RKO (cell line): ENCODE measurements at places on chromosomes 7 and 10.
A peak's percentile ranks its signal among the peaks of the same experiment; 100 is the strongest.

GRCh38 chr7:28955356-28955717 lies 2.8 kb downstream of the TRIL start:
- no peak for DNase-seq

GRCh38 chr7:33024189-33024757 lies 38.3 kb downstream of the NT5C3A start:
- no peak for DNase-seq

- DNase-seq: no peak
These were observed 326.6 kb upstream of the POM121L12 start for GRCh38 chr7:52708846-52709245.

DNA sequence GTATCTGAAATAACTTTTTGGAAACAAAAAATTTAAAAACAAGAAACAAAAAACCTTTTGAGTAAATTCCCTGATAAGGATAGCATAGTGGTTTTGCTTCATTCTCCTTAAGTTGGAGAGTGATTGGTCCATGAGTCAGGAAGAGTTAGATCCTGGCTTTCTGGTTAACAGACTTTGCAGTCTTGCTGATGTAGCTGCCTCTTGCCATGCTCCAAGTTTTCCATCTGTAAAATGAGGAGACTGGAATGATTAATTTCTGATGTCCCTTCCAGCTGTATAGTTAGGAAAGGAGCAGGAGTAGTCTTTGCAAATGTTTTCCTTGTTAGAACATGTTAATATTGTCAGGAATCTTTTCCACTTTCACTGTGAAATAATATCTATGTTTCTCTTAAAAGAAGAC lies 266.6 kb downstream of the DNAJB9 start:
- DNase-seq: peak; percentile 13

GRCh38 chr7:77269360-77270093 lies 69.9 kb upstream of the FGL2 start:
- no peak for DNase-seq

DNA sequence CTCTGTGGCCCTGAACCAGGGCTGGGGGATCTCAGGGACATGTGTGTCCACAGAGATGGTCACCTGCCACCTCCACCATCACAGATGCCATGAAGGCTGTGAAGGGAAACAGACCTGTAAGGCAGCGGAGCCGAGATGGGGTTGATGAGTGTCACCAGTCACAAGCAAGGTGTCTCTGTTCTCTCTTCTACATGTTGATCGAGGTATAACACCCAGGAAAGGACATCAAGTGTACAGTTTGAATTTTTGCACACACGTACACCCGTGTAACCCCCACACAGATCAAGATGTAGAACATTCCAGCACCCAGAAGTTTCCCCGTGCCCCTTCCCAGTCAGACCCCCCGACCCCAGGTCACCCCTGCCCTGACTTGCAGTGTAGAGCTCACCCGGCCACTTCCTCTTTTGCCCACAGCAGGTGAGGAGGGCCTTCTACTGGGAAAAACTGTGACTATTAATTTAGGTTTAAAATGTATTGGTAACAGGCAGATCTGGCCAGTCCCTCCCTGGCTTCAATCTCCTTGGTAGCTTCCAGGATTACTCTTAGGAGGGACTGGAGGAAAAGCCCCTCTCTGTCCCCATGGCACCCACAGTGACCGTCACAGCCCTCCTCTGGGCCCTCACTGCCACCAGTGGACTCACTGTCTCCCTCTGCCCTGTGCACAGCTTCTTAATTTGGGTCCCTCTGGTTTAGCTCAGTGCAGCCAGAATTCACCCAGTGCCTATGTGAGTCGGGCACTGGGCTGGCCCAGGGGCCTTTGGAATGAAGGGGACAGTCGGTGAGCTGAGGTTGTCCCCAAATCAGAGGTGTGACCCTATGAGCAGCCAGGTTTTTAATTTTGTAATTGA lies 108.2 kb downstream of the LHPP start:
- DNase-seq: no peak

DNA sequence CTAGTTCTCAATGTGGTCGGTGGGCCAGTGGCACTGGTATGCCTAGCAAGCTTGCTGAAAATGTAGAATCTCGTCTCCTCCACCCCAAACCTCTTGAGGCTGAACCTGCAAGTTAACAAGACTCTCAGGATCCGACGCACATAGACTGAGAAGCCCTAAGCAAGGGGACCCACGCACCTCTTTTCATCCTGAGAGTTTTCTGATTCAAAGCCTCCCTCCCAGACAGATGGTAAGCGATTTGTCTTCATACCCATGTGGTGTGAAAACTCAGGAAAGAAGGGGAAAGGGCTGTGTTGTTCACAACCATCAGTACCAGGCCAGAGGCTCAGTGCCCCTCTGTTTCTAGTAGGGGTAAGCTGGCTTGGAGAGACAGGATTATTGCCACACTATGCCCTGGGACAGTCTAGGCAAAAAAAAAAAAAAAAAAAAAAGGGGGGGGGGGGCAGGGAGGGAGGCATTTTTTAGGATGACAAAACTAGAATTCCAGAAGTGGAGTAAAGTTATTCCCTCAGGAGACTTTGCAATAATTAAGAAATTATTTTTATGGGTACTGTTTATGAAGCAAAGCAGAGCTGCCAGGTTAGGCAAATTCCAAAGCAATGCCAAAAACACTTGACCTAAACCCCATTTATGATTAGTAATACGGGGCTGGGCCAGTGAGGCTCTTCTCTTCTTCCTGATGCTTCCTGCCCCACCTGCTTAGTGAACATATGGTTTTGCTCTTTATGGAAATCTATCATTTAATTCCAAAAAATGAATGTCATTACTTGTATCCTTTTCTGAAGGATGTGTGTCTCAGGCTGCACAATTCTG lies 117.6 kb upstream of the PDLIM1 start:
- DNase-seq: no peak

GRCh38 chr7:25684360-25684759 lies 456.1 kb upstream of the NPVF start:
- DNase-seq: no peak

GRCh38 chr10:21720090-21720489 lies 186.1 kb downstream of the MLLT10 start:
- no peak for DNase-seq

DNA sequence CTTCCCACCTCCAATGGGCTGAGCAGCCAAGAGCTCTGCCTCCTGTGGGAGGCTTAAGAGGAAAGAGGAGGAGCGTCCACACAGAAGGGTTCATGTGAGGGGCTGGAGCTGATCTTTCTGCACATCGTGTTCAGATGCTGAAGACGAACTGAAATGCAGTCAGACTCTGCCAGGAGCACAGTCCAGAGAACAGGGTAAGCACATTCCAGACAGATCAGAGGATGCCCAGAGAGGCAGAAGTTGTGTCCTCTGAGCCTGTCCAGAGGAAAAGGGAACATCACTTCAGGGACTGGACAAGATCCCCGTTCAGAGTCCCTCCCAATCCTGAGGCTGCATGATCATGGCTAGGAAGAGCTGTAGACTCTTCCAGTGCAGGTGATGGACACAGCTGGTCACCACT lies 72.9 kb downstream of the ITIH5 start:
- no peak for DNase-seq

- no peak for DNase-seq
These were observed 61.7 kb upstream of the UBE3C start for GRCh38 chr7:157077021-157077420.

- no peak for DNase-seq
These were observed 54.1 kb upstream of the UNC5B start for GRCh38 chr10:71158251-71158650.

DNA sequence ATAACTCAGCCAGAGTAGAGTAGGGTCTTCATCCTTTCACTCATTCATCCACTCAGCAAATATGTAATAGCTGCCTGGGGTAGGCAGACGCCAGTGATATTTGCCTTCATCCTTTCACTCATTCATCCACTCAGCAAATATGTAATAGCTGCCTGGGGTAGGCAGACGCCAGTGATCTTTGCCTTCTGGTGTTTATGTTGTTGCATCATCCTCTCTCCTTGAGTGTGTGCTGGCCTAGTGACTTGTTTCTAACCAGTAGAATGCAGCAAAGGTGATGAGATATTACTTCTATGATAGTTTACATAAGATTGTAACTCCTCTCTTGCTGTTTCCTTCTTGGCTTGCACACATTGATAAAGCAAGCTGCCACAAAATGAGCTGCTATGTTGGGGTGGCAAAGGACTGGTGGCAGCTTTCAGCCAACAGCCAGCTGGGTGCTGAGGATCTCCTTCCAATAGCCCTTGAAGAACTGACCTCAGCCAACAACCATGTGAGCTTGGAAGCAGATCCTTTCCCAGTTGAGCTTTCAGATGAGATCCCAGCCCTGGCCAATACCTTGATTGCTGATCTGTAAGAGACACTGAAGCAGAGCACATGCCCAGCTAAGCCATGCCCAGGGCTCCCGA lies 23.2 kb upstream of the MTPN start:
- no peak for DNase-seq

- peak; percentile 47 for DNase-seq
These were observed 228.1 kb upstream of the PFKP start for GRCh38 chr10:2839081-2839725.

DNA sequence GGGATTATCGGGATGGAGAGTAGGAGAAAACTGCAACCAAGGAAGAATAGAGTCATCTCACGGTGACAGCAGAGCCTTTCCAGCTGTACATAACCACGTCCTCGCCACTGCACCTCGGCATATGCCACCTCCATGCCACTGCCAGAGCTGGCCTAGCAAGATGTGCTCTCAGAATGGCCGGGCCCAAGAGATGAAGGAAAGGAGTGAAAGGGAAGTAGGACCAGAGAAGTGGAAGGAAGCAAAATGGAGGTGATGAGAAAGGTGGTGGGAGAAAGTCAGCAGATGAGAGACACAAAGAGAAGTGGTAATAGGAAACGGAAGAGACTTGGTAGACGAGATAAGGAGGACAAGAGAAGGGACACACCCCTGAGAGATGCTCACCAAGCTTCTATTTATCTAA lies 8.0 kb upstream of the CALU start:
- DNase-seq: no peak

DNA sequence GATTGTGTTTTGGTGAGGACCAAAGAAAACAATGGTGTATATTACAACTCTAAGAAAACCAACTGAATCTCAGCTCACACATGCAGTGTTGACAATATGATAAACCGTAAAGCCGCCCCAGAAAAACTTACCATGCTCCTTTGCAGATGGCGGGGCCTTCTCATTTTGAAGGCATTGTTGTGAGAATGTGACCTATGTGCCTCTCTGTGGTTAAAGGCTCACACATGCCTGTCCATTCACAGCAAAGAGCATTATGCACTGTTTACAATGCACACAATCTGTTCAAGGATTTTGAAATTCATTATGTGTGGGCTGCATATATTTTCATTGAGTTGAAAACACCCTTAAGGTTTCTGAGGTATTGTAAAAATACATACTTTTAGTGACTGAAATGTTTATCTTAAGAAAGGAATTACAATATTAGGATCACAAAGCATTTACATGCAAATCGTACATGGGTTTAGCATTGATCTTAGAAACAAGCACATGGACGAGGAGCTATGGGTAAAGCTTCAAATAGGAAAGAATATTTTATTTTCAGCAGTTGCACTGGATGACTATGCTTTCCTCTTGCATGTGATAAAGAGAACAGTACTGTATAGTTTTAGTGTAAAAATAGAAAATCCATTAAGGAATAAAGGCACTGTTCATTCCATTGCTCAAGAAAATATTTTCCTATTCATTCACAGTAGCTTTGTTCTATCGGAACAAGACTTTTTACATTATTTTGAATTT lies 334.3 kb downstream of the ARL4A start:
- no peak for DNase-seq

DNA sequence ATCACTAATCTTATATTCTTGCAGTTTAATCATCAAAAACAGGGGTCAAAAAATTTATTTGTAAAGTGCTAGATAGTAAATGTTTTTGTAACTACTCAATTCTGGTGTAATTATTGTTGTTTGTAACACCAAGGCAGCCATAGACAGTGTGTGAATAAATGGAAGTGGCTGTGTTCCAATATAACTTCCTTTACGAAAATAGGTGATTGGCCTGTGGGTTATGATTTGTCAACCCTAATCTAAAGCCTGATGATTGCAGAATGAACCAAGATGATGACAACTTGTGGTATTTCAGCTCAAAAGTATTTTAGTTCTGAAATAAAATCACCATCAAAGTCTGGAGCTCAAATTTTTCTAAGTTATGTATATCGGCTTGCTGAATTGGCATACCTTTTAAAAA lies 34.4 kb upstream of the ETV1 start:
- no peak for DNase-seq

DNA sequence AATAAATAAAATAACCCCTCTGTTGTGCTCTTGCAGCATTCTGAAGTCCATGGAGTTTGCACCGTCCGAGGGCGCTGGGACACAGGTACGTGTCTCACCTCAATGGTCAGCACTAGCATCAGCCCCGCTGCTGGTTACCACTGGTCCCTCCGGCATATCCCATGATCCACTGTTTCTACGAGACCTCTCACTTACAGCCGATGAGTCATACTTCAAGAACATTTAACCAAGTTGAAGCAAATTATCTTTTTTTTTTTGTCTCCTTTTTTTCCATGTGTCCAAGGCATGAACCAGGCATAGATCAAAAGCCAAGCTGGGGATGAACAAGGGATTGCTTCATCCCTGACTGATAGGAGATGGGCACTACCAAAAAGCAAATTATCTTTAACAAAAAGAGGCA lies 92.9 kb upstream of the SH2B2 start:
- DNase-seq: no peak

GRCh38 chr10:128875956-128876736 lies 590.9 kb upstream of the MGMT start:
- DNase-seq: peak; percentile 22

- DNase-seq: peak; percentile 76
These were observed 22.6 kb upstream of the CREB5 start for GRCh38 chr7:28389504-28390395.

DNA sequence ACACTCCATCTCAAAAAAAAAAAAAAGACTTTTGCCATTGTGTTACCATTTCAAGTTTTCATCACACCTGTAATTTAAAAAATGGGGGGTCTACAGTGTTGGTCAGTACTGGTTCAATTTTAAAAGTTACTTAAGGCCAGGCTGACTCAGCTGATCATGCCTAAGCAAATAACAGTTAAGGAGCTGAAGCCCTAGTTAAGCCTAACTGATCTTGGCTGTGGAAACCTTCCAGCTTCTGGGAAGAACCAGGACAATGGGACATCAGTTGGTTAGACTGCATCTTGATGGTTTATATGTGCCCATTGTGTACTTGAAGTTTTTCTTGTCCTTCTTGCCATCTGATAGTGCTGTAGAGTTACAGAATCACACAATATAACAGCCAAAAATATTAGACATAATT lies 26.7 kb downstream of the VCL start:
- DNase-seq: no peak

DNA sequence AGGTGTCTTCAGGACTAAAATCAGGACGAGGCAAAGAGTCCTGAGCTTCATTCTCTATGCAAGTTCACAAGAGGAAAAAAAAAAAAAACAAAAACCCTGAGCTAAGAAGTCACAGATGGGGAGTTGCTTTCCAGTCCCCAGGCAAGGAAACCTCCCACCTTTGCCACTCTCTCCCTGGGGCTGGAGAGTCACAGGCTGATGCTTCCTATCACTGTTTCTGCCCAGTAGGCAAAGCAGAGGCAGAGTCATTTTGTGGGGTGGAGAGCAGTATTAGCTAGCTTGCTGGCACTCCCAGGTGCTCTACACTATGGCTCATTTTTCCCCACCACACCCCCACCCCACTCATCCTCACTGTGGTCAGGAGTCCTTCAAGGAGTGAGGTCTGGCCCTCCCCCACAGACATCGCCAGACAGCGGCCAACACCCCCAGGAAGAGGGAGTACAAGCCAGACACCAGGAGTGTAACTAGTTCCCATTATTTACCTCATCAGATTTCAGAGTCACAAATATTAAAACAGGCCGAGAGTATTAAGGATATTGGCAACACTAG lies 34.6 kb upstream of the UNC5B start:
- no peak for DNase-seq

GRCh38 chr7:3780525-3780924 lies 479.5 kb downstream of the SDK1 start:
- no peak for DNase-seq

- DNase-seq: no peak
These were observed 218.6 kb upstream of the TAC1 start for GRCh38 chr7:97513326-97513725.
